NCI-H748 treated with DMSO at 0.1 percent for 48 hours (cell line): ENCODE measurements at places on chromosomes 2 and 18.

DNA sequence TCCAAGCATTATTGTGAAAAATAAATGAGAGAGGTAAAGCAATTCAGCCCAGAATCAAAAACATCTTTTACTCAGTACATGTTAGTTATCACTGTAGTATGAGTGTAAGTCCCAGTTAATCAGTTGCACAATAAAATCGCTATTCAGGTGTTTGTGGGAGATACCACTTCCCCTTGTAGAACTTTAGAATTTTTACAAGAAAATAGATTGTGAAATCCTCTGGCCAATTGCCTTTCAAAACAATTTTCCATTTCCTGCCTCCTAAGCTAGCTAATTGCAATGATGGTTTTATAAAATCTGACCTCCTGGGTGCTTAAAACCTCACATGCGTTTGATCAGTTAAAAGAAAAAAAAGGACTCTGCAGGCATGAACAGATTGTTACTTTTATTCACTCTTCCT, 332.5 kb downstream of the PID1 start:
- DNase-seq = no peak

- no peak for DNase-seq
These were observed 142.6 kb downstream of the RIF1 start for GRCh38 chr2:151552287-151552686.

- DNase-seq = no peak
These were observed 95.3 kb upstream of the FANCL start for GRCh38 chr2:58336416-58336815.

- no peak for DNase-seq
These were observed 53.1 kb downstream of the ACVR1 start for GRCh38 chr2:157822993-157823392.

- DNase-seq = no peak
These were observed 114.9 kb downstream of the ICOS start for GRCh38 chr2:204051476-204051875.

GRCh38 chr18:48470484-48471180, 61.4 kb upstream of the ZBTB7C start:
- no peak for DNase-seq

- no peak for DNase-seq
These were observed 164.8 kb downstream of the MYCN start for GRCh38 chr2:16104949-16105668.

- no peak for DNase-seq
These were observed 110.2 kb upstream of the THOC1 start for GRCh38 chr18:378079-378478.

- no peak for DNase-seq
These were observed 78.6 kb downstream of the SCG2 start for GRCh38 chr2:223523551-223524001.

DNA sequence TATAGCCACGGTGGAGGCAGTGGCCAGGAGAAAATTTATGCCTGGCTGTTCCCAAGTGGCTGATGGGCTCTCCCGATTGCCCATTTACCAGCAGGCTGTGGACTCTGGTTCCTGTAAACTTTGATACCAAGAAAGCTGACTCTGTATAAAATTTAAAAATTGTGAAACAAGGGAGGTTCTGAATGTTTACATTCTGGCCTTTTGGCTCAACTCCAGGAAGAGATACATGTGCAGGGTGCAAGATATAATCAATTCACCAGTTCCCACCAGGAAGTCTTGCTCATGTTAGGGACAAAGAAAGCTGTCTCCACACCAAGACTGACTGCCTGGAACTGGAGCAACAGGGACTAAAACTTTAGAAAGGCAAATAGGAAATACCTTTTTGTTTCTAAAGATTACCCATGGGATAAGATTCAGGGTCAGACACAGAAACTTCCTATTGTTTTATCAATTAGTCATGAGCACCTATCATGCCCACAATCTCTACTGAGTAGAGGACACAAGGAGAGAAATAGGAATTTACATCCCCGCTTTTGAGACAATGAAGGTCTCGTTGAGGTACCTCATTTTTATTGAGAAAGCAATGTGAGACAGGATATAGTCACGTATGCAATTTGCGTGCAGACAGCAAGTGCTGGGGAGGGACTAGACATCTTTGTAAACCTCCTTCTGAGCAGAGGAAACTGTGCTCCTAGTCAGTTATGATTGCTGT, 123.5 kb downstream of the LIPG start:
- no peak for DNase-seq

- no peak for DNase-seq
These were observed 26.3 kb upstream of the CASP10 start for GRCh38 chr2:201156640-201157039.

DNA sequence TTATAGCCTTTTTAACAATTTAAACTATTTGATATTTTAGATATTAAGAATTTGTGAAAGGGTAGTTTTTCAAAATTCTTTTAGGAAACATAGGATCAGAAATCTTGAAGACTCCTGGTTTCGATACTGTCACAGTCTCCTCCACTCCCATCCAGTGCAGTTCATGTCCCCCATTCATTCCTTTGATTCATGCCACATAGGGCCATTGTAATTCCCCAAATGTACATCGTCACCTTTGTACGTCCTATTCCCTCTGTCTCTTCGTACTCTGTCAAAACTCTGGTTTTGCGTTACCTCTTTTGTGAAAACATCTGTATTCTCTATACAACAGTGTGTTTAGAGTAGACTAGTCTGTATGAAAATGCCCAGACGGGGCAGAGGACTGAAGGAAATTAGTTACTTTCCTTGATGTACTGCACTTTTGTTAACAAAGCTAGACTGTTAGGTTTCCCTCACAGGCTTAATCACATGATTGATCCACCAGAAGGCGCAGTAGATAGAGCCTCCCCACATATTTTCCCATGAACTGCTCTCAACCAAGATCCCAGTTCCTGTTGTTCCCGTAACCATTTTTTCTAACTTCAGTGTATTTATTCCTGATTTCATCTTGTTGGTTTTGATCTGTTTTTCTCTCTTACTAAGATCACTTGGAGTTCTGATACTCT, 2.5 kb downstream of the MRPL35 start:
- no peak for DNase-seq

GRCh38 chr2:237282568-237283128, 131.3 kb downstream of the COL6A3 start:
- no peak for DNase-seq

GRCh38 chr18:48004577-48004976, 74.1 kb upstream of the SMAD2 start:
- DNase-seq = no peak

DNA sequence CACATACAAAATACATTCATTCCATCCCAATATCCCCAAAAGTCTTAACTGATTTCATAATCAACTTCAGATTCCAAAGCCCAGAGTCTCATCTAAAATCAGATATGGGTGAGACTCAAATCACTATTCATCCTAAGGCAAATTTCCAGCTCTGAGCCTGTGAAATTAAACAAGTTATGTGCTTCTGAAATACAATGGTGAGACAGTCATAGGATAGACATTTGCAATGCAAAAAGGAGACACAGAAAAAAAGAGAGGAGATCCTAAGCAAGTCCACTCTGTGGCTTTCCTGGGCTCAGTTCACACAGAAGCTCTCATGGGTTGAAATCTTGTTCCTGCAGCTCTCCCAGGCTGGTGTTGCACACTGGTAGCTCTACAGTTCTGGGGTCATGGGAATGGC, 18.3 kb downstream of the ZNF892 start:
- no peak for DNase-seq

DNA sequence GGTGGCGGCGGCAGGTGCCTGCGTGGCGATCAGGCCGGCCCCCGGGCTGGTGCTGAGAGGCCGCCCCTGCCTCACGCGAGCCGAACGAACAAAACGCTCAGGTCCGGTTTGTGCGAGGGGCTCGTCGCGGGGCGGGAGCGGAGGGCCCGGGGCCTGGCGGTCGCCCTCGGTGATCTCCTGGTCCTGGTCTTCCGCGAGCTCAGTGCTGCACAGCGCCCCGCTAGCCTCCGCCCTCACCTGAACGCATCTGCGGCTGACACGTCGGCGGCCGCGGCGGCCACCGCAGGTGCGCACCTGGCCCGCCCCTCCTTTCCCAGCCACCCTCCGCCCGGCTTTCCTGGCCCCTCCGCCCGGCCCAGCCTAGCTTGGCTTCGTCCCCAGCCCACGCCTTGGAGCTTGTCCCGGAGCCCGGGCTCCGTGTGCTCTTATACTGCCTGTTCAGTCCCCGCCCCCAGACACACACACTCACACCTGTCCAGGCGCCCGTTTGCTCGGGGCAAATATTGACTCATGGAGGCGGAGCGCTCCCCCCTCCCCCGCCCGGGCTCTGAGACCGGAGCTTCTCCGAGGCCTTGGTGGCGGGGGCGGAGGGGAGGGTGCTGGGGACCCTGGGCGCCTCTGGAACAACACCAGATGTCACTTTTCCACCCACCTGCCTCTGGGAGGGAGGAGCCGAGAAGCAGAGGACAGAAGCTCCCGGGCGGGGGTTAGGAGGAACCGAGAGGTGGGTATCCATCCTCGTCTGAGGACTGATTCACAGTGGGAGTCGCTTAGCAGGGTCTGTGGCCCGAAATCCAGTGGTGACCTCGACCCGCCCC, 8.6 kb upstream of the CRYBA2 start:
- peak; percentile 98 for DNase-seq

- no peak for DNase-seq
These were observed 471.3 kb downstream of the ZEB2 start for GRCh38 chr2:144048631-144049060.

DNA sequence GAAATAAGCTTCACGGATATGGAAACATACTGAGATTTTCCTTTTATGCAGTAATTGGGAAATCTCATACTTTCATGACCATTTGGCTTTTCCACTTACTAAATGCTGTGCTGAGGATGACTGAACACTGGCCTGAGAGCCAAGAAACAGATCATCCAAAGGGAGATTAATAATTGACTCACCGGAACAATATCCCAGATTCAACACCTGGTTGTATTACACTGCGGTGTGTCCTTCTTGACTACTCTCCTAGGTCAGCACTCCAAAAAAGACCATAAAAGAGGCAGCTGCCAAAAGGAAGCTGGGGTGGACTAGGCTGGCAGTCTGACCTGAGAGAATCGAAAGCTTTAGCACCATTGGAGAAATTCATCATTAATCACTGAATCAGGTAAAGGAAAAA, 469.1 kb downstream of the CBLN2 start:
- DNase-seq = no peak

DNA sequence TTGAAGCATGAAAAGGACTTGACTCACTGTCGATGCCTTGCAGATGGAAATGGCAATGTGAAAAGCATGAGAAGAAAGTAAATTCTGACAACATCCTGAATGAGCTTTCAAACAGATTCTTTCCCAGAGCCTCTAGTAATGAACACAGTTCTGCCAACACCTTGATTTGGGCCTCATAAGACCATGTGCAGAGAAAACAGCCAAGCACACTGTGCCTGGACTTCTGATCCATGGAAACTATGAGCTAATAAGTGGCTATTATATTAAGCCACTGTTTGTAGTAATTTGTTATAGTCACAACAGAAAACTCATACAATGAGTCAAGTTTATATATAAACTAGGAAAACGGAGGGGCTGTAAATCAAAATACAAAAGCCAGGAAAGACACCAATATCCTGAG, 477.3 kb downstream of the MBD2 start:
- DNase-seq = no peak

GRCh38 chr18:57982372-57983021, 61.5 kb upstream of the NEDD4L start:
- no peak for DNase-seq

DNA sequence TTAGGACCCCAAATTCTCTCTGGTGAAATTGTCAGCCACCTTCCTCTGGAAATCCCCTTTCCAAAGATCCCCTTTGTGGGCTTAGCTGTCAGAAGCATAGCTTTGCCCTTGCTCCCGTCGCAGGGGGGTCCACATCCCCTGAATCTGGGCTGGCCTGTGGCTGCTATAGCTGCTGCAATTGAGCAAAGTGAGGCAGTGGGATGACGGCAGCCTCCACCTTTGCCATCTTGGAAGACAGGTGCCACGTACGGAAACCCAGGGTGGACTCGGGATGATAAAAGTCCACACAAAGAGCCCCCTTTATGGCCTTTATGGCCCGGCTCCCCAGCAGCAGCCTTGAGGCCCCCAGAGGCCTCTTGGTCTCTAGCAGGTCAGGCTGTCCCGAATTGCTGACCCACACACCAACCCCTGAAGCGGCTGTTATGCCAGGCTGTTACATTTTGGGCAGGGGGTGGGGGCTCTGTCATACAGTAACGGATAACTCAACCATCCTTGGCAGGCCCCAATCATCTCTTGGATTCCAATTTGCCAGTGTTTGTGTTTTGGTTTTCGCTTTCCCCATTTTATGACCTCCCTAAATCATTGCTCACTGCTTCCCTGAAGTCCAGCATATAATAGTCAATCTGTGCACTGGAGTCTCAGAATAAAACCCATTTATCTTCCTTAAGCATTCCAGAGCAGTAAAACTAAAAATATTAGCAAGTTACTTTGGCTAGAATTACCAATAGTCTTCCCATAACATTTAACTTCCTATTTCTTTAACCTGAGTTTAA, 33.2 kb upstream of the ID2 start:
- DNase-seq = no peak

DNA sequence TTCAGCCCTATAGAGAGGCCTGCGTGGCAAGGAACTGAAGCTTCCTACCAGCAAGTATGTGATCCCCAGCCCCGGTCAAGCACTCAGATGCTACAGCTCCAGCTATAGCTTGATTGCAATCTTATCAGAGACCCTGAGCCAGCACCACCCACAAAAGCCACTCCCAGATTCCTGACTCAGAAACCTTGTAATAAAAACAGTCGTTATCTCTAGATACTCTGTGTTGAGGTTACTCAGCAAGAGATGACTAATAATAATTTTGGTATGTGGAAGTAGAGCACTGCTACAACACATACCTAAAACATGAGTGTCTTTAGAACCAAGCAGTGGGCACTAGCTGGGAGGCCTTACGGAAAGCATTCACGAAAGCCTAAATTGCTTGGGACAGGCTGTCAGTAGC, 216.9 kb downstream of the UXS1 start:
- no peak for DNase-seq
